ENCODE measurements at places on chromosomes 3 and 15.
A peak's percentile ranks its signal among the peaks of the same experiment; 100 is the strongest.

DNA sequence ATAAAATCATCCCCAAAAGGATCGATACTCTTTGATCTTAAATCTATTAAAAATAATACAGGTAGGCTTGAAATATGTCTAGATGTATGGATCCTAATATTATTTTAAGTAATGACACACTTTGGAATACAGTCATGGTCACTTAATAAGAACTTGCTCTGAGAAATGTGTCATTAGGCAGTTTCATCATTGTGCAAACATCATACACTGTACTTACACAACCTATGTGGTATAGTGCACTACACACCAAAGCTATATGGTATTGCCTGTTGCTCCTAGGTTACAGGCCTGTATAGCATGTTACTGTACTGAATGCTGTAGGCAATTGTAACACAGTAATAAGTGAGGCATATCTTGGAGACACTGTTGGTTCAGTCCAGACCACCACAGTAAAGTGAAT lies 307.1 kb downstream of the RAP2B start:
- ATAC-seq: no peak

DNA sequence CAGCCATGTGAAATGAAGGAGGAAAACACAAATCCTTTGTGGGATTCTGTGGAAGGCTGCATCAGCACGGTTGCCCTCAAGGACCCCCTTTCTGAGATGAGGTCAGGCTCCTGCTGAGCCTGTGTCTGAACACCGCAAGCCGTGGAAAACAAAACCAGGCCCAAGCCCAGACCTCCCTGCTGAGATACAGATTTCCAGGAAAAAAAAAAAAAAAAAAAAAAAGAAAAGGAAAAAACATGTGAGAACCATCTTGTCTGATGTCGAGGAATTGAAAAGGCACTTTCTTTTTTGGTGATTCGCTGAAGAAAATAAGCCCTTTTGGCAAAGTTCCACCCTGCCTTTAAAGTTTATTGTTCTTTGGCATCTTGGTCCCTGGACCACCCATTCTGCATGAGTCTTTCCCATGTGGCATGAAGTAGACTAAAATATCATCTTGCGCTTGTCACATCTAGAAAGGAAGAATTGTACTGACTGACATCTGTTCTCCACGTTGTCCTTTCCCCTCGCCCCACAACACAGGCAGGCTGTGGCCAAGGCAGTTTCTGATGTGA lies 117.6 kb downstream of the CHST2 start:
- no peak for ATAC-seq

- peak; percentile 88 for ATAC-seq
These were observed 41.8 kb downstream of the ITGB5 start for GRCh38 chr3:124845406-124845805.

- no peak for ATAC-seq
These were observed 142.8 kb downstream of the CHL1 start for GRCh38 chr3:339351-339750.

DNA sequence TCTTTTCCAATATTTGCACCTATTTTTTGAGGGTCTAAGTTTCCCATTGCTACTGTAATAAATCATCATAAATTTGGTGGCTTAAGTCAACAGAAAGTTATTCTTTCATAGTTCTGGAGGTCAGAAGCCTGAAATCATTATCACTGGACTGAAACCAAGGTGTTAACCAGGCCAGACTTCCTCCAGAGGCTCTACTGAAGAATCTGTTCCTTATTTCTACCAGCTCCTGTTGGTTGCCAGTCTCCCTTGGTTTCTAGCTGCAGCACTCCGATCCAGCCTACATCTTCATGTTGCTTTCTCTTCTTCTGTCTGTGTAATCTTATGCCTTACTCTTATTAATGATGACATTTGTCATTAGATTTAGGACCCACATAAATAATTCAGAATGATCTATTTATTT lies 22.0 kb upstream of the ARPP21 start:
- ATAC-seq: no peak

GRCh38 chr15:83559310-83559966 lies 94.5 kb upstream of the ADAMTSL3 start:
- peak; percentile 55 for ATAC-seq

- no peak for ATAC-seq
These were observed 80.9 kb upstream of the RPL32 start for GRCh38 chr3:12922306-12922705.
